ENCODE measurements at places on chromosomes 7 and 10.

GRCh38 chr7:15556339-15557105 lies 5.3 kb downstream of the AGMO start:
- no peak for DNase-seq

GRCh38 chr7:12152196-12152918 lies 58.7 kb upstream of the TMEM106B start:
- no peak for DNase-seq

- no peak for DNase-seq
Observed at GRCh38 chr10:72049969-72050781, 38.2 kb downstream of the SPOCK2 start.

DNA sequence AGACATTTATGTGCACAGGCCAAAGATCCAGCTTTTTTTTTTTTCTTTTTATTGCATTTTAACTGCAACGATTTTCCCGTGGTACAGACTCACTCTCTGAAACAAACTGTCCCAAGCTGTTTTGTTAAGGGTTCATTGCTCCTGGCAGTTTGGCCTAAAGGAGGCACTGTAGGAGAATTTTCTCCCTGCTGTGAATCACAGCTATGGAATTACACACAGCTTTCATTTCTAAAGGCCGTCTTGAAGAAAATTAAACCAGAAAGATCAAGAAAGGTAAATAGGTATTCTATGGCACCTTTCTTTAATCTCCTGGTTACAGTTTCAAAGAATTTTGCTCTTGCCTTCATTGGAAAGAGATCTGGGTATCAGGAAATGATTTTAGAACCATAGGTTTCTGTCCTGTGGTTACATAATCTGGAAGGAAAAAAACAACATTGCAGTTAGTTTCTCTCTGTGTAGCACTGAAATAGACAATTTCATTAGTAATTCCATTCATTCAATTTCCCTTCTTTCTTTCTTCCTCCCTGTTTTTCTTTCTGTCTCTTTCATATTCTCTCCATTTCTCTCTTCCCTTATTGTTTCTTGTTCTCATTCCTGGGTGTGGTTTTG lies 51.2 kb downstream of the PDK4 start:
- no peak for DNase-seq

- DNase-seq, result no peak
Observed at GRCh38 chr10:123535386-123535785, 130.8 kb upstream of the GPR26 start.

DNA sequence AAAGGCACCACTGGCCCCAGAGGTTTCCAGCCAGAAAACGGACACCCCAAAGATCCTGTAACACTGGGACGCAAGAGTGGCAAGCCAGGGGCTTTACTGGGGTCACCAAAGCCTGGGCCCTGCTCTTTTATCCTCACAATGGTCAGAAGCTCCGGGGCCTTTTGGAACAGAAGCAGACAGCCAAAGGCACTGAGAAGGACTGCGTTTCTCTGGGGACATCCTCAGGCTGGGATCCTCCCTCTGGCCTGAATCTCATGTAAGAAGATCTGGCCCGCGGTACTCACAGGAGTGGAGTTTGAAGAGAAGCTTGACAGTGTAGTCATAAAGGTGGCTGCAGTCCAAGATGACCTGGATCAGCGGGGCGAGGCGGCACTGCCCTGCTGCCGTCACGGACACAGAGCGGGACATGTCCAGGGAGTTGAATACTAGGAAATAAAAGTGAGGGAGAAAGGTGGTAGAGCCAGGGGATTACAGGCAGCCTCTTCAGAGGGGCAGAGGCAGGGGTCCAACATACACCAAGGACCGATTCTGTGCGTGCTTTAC lies 81.4 kb downstream of the SPDYE5 start:
- DNase-seq, result no peak

GRCh38 chr7:12716134-12716681 lies 28.8 kb downstream of the ARL4A start:
- DNase-seq, result no peak

DNA sequence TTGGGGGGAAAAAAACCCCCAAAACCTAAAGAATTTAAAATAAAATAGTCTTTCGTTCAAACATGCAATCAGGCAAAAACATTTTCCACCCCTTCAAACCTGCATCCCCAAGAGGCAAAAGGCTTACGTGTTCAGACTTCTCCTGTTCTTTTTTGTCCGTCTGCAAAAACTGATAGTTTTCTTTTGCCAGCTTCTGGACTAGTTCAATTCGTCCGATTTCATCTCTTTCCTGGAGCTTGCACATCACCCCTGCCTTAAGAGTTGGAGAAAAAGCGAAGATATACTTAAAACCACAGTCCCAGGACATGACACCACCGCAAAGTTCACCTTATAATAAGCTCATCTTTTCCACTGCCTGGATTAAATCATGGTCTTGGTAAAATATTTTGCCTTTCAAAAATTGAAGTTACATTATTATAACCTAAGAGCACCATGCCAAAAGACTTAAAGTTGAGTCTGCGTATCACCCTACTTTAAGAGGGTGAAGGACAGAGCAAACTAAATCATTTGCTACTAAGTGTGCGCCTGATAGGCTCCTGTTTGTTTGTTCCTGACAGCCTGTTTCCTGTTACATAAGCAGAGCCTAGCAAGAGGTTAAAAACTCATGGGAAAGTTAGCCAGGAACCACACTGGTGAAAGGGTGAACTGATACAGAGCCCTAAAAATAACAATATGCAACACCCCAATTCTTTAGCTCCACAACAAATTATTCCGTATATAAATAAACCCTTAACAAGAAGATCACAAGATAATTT lies 137.0 kb downstream of the RAPGEF5 start:
- no peak for DNase-seq

GRCh38 chr7:36852017-36852416 lies 127.7 kb upstream of the AOAH start:
- no peak for DNase-seq

DNA sequence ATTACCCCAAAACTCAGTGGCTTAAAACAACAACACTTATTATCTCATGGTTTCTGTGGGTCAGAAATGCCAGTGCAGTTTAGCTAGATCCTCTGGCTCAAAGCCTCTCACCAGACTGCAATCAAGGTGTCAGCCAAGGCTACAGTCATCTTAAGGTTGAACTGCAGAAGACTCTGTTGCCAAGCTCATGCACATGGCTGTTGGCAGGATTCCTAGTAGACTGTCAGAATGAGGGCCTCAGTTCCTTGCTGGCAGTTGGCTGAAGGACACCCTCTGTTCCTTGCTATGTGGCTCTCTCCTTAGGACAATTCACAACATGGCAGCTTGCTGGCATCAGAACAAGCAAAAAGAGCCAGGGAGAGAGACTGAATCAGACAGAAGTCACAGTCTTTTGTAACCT lies 34.7 kb downstream of the TOMM7 start:
- no peak for DNase-seq
